Substantia nigra (tissue), 51 donors: ENCODE measurements at places on chromosomes 3 and 15.
A peak's percentile ranks its signal among the peaks of the same experiment; 100 is the strongest.

DNA sequence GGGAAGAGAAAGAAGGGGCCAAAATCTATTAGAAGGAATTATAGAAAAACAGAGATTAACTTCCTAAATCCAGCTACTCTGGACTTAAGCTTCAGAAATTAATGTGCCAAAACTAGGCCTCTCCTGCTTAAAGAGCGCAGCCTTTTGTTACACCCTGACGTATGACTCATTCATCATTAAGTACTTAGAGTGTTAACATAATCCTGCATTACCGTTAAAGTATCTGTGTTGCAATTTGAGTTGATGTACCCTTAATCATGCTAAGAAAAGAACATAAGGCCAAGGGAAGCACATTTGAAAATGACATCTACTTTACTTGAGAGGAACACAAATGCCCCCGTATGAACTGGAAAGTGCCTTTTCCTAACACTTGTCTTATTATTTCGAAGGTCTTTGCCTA lies 7.9 kb downstream of the HTR3D start:
- DNase-seq: no peak

DNA sequence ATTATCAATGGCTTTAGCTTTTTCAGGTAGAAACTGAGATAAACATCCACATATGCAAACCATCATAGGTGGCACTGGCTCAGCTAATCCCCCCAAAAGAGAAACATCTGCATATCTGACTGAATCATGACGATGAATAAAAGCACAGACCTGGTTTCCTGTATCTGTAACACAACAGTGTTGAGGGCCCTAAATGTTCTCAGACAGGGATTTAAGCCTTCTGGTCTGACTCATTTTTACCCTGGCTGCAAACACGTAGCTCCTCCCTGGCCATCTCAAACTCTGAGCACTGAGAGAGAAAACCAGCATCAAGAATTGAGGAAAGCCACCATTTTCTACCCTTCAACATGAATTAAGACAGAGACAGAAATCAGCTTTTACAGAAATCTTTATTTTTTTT lies 35.2 kb downstream of the GLB1 start:
- DNase-seq: no peak

DNA sequence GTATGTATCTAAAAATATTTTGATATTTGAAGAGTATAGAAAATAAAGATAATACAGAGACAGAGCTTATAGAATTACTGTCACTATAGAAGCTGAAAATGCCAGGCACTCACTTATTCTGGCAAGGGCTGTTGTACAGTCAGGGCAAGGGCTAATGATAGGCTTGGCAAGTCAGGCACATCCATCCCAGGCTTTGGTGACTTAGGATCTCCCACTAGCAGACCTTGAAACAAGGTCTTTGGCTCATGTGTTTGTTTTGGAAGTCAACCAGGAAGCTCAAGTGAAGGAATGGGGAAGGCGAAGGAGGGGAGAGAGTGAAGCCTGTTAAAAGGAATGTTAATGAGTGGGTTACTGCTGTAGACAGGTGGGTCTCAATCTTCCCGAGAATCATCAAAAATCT lies 199.1 kb upstream of the SUCLG2 start:
- no peak for DNase-seq

- DNase-seq: no peak
Observed at GRCh38 chr3:156371701-156372100, 183.2 kb downstream of the SSR3 start.

- DNase-seq: no peak
Observed at GRCh38 chr3:57777774-57778173, 21.7 kb downstream of the SLMAP start.

DNA sequence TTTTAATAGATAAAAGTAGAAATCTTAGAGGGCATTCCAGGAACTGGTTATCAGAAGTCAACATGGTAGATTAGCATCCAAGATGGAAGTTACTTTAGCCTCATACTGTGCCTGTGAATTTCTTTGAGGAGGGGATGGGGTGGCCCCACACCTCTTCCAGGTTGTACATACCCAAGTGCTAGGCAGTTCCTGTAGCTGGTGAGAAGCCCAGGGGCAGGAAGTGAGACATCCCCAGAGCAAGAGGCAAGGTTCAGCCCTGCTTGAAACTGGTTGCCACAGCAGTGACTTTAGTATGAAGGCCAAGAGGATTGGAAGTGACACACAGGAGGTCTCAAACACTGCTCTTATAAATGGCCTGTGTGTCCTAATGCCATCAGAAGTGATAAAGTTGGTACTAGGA lies 11.9 kb downstream of the GTPBP8 start:
- no peak for DNase-seq

- DNase-seq: no peak
Observed at GRCh38 chr15:40289140-40289775, 6.4 kb upstream of the ANKRD63 start.

DNA sequence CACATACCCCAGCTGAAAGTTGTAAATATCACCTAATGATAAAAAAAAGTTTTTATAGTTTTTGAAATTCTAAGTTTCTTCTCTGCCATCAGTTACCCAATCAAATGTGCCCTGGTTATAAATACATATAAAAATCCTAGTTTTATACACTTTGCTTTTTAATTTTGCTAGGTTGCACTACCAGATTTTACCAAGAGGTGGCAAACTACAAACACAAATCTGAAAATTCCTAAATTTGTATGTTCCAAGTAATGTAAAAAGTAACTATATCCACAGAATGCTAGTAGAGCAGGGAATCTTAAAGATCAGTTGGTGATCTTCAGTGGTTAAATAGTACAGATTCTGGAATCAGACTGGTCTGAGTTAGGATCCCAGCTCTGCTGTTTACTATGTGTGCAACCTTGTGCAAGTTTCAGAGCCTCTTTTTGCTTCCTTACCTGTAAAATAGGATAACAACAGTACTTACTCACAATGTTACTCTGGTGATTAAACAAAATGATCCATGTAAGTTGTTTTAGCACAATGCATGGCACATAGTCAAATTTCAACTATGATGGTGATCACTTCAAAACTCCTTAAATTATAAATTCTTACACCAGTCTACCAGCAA lies 11.0 kb downstream of the TRPM7 start:
- DNase-seq: no peak

GRCh38 chr3:116474032-116474780 lies 28.9 kb upstream of the LSAMP start:
- no peak for DNase-seq

DNA sequence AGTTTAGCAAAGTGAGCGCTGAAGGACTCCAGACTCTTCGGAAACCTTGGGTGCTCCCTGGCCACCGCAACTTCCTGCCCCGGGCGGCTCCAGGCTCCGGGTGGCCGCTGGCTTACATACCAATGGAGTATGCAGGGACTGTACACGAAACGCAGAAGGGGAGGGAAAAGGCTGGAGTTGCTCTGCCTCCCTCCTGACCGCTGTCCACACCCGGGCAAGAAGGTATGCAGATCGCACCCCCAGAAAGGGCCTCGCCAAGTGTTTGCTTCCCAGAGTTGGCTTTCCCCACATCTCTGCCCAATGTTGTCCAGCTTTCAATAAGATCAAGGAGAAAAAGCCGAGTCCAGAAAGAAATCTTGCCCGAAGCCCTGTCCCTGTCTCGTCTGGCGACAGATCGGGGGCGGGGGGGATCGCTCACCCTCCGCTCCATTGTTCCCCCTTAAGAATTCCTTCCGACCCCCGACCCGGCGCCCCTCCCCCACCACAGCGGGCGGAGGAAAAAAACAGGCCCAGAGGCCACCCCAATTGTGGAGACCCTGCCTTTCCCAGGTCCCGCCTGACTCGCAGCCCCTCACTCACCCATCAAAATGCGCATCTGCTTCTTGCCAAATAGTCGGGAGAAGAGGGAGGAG lies 533 bp downstream of the ARF4 start:
- DNase-seq: peak; percentile 59

DNA sequence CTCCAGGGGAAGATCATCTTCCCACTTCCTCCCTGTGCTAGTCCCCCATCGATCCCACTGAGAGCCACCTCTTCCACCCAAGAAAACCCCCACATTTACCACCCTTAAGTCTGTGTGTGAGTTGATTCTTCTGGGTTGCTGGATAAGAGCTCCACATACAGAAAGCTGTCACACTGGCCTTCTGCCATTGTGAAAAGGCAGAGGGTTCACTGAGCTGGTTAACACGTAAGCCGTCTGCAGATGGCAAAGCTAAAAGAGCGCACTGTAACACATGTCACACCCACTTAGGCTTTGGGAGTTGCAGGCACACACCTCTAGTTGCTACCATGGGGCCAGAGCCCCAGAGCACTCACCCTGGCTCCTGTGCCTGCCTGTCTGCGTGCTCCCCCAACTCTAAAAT lies 309.8 kb upstream of the LRRC3B start:
- DNase-seq: no peak

- no peak for DNase-seq
Observed at GRCh38 chr3:182683453-182683852, 109.9 kb upstream of the ATP11B start.

GRCh38 chr3:122689587-122689986 lies 8.9 kb downstream of the PARP14 start:
- DNase-seq: no peak

DNA sequence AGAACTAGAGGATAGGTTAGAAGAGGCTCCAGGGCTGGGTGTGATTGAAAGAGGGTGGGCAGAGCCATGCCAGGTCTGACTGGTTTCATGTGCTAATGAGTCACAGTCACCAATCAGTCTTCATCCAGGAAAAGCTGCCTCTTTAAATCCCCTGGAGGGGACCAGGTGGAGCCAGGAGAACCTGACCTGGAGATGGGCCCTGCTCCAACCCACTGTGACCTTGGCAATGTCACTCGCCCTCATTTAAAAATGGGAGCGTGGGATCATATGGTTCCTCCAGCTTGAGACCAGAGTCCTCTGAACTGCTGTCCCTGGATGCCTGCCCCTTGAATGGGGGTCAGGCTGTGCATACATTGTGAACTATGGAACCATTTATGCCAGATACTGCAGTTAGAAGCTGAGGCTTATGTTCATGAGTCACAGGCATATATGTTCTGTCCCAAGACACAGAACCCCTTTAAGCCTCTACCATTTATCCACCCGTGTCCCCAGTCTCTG lies 23.0 kb downstream of the HES1 start:
- no peak for DNase-seq

GRCh38 chr15:25880411-25880810 lies 17.3 kb upstream of the ATP10A start:
- no peak for DNase-seq

- no peak for DNase-seq
Observed at GRCh38 chr3:14480207-14481017, 59.7 kb downstream of the GRIP2 start.

DNA sequence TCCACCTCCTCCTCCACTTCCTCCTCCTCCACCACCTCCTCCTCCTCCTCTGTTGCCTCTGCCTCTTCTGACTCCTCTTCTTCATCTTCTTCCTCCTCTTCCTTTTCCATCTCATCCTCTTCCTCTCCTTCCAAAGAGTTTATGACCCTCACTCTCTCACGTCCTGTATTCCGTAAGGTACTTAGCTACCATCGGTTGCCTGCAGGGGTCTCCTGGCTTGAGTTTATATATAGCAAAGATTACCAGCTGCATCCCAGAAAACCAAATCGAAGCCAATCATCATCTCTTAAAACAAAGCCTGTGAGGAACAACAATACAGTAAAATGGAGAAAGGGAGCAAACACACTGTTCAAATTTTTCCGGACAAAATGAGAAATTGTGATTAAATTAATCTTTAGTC lies 317.4 kb downstream of the C3orf38 start:
- DNase-seq: no peak

GRCh38 chr3:190497811-190498210 lies 16.1 kb upstream of the IL1RAP start:
- DNase-seq: no peak

GRCh38 chr15:62417439-62417838 lies 252.4 kb upstream of the C2CD4B start:
- DNase-seq: no peak

GRCh38 chr3:22373182-22373581 lies 622.2 kb upstream of the ZNF385D start:
- no peak for DNase-seq

- DNase-seq: no peak
Observed at GRCh38 chr15:68188647-68189046, 16.5 kb downstream of the CALML4 start.

DNA sequence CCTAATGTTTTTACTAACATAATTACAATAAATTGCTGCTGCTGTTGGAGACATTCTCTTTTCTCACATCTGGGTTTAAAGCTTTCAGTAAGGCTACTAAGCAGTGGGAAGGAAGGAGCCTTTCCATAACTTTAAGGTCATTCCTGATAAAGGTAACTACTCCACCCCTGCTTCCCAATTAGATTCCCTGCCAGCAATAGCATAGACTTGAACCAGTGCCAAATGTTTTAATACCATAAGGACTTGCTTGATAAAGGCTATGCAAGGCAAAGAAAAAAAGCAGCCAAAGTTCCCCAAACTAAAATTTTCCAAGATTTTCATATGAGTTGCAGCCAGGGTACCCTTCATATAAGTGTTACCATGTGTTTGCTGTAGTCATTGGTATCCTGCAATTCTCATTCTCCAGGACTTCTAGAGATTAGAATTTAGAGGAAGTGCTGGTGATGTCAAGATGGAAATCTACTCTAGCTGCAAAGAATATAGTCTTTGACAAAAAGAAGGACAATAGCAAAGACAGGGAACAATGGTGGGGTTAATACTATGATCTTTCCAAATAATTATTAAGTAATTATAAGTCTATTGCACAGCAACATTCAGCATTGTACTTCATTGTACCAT lies 106.1 kb downstream of the FILIP1L start:
- no peak for DNase-seq

GRCh38 chr3:52036829-52037228 lies 19.5 kb downstream of the DUSP7 start:
- no peak for DNase-seq

DNA sequence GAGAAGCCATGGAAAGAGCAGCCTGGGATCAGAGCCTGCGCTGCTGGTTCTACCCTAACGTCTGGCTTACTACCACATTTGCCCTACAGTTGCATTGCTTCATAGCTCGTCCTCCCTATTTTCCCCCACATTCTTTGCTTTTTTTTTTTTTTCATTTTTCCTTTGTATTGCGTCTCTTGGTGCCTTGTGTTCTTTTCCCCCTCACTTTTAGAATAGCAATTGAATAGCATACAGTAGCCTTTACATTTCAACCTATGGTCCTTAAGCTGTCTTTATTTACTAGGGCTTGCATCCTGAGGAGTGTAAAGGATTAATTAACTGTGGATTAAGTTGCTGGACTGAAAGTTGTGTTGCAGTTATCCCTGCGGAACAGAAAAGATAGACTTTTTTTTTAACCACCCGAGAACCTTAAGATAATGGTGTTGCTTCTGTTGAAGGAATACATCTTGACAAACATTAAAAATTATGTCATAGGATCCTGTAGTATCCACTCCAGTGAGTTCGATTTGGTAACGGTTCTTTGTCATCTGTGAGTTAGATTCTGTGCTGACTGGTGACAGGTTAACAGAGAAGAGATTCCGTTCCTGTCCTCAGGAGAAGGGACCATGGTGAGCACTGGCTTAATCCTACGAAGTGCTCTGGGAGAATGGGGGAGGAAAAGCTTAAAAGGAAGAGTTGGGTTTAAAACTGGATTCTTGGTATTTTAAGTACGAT lies 417.4 kb upstream of the NAALADL2 start:
- DNase-seq: no peak

- DNase-seq: no peak
Observed at GRCh38 chr15:50182219-50183013, 420 bp downstream of the SLC27A2 start.

- peak; percentile 24 for DNase-seq
Observed at GRCh38 chr3:196502775-196503195, 783 bp downstream of the RNF168 start.

GRCh38 chr3:53965291-53965690 lies 73.6 kb upstream of the SELENOK start:
- DNase-seq: no peak
